CD4-positive, alpha-beta T cell treated with Interleukin-12 subunit alpha and Interleukin-12 subunit beta, for 1 hour (primary cell): ENCODE measurements at places on chromosomes 7 and 10.

GRCh38 chr10:11336722-11337162 lies 274.7 kb downstream of the USP6NL start:
- no peak for DNase-seq

- no peak for DNase-seq
Measured at GRCh38 chr10:89296220-89296648, 5.6 kb upstream of the IFIT2 start.

DNA sequence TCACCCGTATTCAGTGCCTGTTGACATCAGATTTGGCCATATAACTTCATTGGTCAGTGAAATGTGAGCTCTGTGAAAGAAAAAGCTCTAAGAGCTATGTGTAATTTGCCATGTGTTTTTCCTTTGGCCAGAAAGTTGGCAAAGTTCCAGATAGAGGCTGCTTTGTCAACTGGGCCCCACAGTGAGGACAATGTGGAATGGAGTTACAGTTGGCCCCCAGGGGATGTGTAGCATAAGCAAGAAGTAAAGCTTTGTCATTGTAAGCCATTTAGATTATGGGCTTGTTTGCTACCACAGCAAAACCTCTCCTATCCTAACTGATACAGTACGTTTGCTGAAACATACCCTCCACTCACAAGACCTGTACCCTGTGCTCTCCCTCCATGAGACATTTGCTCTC lies 119.1 kb upstream of the HABP2 start:
- DNase-seq: no peak

GRCh38 chr7:154451480-154452457 lies 399.6 kb downstream of the DPP6 start:
- DNase-seq: no peak

- no peak for DNase-seq
Measured at GRCh38 chr10:22658745-22659410, 55.5 kb downstream of the PIP4K2A start.

DNA sequence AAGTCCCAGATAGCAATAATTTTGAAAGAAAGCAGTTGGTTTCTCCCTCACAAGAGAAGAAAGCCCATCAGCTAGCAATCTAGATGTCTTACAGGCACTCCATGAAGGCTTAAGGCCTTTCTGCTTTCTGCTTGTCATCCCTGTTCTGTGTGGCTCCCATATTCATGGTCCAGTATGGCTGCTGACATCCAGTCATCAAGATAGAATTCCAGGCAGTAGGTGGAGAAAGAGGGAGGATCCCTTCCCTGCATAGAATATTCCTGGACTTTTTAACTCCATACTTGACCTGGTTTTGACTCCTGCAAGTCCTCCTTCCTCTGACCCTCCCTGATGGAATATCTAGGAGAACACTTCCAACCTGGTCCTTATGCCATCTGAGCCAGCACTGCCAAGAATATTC lies 389.9 kb upstream of the AKR1E2 start:
- no peak for DNase-seq

- DNase-seq: no peak
Measured at GRCh38 chr10:10128387-10128786, 889.3 kb upstream of the CELF2 start.

DNA sequence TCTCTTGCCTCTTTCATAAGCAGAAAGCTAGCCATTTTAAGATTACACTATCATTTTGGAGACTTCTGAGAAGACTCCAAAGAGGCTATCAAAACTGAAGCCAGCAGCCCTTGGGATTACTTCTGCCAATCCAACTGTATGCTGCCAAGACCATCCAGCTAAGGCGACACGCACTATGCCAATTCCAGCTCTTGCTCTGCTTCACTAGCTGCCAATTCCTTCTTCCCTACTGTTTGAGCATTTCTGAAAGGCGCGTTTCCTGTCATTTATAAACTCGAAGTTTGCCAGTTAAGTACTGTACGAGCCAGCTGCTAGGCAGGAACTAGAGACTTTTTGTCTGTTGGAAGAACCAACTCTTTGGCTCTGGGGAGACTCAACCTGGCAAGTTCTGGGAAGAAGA lies 36.5 kb downstream of the MALSU1 start:
- no peak for DNase-seq

GRCh38 chr10:22620140-22620857 lies 94.1 kb downstream of the PIP4K2A start:
- DNase-seq: no peak

GRCh38 chr7:149598721-149599308 lies 101.2 kb upstream of the ZNF746 start:
- DNase-seq: no peak

DNA sequence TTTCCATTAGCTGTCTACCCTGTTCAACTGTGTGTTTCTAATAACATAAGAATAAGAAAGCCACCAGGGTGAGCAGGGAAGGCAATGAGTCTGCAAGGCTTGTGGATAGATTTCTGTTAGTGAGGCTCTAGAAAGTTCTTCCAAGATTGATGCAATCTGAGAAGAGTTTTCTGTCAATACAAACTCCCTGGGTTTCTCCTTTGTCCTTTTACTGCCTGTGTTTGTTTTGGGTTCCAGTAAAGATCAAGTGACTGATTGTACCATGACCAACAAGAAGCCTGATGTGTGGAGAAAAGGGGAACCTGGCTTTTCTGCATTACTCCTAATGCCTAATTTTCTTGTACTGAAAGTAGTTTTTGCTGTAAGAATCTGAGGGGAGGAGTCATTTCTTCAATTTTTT lies 139.9 kb downstream of the CFTR start:
- DNase-seq: no peak

DNA sequence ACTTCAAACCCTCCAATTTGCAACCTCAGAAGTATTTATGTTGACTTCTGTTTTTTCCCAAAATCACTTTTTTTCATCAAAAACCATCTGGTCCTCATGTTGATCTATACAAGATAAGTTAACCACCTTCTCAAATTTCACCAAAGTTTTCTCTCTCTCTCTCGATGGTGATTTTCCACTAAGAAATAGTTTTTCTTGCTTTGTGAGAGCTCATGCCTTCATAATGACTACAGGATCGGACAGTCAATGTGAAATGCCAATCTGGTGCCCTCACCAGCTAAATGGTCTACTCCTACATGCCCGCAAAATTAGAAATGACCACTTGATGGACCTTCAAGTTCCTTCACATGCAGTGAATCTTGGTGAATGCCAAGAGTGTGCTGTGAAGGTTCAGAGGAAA lies 40.4 kb downstream of the CNNM1 start:
- no peak for DNase-seq

- DNase-seq: no peak
Measured at GRCh38 chr10:79222186-79222585, 125.1 kb upstream of the PPIF start.

- no peak for DNase-seq
Measured at GRCh38 chr10:51950371-51950995, 251.1 kb upstream of the CSTF2T start.

- DNase-seq: no peak
Measured at GRCh38 chr10:114436941-114437340, 32.6 kb upstream of the AFAP1L2 start.

GRCh38 chr10:21732067-21732772 lies 198.2 kb downstream of the MLLT10 start:
- peak; percentile 35 for DNase-seq

- DNase-seq: peak; percentile 35
Measured at GRCh38 chr7:140646931-140647647, 6.5 kb upstream of the DENND2A start.

DNA sequence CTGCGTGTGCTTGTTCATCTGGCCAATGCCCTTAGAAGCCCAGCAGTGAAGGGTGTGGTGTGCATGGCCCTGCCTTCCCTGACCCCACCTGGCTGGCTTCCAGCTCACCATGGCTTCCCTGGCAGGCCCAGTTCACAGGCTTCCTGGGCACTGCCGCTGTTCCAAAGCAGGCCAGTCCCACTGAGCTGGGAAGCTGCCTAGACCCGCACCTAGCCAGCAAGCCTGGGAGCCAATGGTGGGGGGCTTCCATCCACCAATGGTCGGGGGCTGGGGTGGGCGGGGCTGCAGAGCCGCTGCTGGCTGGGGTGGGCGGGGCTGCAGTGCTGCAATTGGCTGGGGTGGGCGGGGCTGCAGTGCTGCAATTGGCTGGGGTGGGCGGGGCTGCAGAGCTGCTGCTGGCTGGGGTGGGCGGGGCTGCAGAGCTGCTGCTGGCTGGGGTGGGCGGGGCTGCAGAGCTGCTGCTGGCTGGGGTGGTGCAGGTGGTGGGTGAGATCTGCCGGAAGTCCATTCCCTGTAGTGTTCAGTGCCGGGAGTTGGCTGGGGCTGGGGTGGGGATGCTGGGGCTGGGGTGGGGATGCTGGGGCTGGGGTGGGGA lies 12.4 kb downstream of the CALY start:
- DNase-seq: peak; percentile 78

DNA sequence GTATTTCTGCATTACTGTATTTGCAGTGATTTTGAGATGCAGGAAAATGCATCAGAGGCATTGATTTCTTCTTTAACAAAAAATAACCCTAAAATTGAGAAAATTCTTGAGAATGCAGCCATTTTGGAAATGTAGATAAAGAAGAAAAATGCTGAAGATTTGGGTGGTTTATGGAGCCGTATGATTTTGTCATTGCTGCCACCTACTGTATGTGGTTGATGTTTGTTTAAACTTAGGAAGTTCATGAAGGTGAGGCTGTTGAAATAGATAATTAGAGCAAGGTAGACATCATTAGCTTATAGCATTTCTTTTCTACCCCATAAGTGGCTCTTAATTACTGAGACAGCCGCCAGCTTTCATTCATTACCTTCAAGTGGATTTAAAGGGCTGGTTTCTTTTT lies 92.1 kb upstream of the SAMD8 start:
- peak; percentile 41 for DNase-seq

DNA sequence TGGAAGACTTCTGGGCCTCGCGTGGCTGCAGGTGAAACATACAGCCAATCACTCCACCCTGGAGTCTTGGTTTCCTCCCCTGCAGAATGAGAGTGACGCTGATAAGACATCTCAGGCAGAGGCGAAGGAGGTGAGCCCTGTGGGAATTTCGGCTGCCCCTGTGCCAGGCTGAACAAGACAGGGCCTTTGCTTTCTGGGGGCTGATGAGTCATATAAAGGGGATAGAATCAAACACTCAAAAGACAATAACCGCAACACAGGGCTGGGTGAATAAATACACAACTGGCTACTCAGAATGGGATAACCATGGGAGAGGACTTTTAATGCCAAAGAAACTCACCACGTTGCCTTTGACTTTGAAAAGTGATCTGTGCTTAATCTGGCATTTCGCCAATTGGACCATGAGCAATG lies 143.8 kb downstream of the KCNMA1 start:
- no peak for DNase-seq

GRCh38 chr10:46068905-46069304 lies 22.8 kb upstream of the MSMB start:
- DNase-seq: no peak

- no peak for DNase-seq
Measured at GRCh38 chr10:115045499-115045898, 47.7 kb upstream of the ATRNL1 start.

DNA sequence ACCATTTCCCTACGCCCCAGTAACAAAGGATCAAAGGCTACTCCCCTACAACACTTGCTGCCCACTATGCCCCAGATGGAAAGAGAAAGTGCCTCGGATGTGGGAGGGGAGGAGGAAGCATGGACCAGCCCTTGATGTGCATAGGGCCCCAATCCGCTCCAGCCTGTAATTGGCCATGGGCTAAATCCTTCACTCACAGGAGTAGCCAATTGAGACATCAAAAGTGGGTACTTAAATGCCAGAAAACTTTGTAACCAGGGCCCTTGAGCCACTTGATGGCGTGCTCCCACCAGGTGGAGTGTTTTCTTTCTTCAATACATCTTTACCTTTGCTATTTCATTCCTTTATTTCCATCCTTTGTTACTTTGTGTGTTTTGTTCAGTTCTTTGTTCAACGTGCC lies 500.5 kb upstream of the LRRN3 start:
- no peak for DNase-seq

- no peak for DNase-seq
Measured at GRCh38 chr10:36367362-36367761, 725.3 kb upstream of the FZD8 start.

- no peak for DNase-seq
Measured at GRCh38 chr10:71457908-71458307, 61.2 kb downstream of the CDH23 start.

DNA sequence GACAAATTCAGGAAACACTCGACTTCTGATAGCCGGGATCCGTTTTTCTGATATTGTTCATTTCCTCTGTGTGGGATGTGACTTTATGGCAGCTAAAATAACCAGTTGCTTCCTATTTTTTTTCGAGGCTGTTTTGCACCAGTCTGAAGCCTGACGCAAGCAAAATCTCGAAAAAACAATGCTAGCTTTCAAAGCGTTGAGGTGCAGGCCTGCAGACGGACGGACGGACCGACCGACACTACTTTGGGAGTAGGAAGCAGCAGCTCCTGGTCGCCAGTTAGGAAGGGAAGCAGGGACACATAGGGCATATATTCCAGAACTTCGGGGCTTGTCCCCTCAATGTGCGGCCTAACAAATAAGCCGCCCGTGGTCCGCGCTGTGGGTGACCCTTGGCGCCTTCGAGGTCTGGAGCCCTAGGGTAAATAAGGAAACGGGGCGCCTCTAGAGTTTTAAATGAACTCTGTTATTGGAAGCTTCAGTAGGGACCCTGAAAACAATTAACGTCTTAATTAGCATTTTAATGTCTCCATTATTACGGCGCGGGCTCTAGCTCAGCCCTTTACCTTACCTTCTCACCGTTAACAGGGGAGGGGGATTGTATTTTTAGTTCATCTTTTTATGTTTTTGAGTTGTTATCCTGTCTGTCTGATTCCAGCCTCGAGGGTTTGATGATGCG lies 1.3 kb downstream of the HHEX start:
- no peak for DNase-seq

DNA sequence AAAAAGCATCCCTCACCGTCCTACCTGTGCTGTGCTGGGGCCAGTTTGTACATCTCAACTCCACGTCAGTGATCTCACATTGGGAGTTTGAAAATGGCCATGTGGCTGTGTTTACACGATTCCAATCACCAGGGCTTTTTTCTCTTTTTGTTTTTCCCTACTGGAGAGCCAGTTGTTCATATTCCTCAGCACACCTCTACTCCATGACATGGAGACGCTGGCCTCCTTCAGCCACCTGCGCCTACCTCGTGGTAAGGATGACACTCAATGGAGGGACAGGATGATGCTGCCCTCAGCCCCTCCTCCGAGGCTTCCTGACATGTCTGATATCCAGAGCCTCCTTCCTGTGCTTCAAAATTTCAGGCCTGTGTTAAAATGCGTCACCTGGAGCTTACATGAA lies 10.3 kb downstream of the CLRN3 start:
- no peak for DNase-seq

DNA sequence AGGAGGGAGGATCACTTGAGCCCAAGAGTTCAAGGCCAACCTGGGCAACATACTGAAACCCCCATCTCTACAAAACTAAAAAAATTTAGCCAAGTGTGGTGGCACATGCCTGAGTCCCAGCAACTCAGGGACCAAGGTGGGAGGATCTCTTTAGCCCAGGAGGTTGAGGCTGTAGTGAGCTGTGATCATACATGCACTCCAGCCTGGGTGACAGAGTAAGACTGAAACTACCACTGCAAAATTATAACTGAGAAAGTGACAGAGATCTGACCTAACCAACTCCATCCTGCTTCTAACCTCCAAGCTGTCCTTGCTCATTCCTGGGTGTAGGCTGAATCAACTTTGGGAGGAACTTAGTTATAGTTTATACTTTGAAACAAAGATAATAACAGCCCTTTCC lies 59.4 kb downstream of the HTR7 start:
- DNase-seq: no peak
